Daoy (cell line): ENCODE measurements at places on chromosomes 1 and 21. TPM values are rescaled to one million over a fixed set of nuclear protein-coding genes. Genes with fewer than 3 reads are reported as not detected.

DNA sequence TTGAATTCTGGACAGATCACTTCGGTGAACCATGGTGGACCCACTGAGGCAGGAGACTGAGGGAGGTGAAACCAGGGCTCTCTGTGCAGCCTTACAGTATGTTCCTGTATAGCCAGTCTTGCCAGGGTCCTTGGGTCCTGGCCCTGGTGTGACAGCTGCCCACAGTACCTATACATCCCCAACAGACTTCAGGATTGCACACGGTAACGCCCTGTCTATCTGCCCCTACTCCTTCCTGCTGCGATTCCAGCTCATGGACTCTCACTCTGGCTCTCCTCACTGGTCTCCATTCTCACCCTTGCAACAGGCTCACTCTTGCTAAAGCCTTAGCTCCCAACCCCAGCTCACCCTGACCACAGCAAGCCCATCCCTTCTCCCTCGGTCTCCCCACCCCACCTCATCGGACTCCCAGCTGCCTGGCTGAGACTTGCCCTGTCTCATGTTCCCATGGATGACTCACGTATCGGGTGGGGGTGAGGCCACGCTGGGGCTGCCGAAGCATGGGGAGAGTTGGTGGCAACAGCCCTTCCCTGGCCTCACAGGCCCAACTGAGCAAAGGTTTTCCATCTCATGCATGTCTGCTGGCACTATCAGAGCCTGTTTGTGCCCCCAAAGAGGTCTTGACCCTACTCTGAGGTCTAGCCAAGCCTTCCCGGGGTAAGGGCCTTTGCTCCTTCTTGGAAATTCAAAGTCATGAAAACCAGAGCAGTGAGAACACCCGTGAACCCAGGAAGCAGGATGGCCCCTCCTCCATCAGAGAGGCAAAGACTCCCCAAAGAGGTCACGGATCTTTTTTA is 7.1 kb downstream of the PHLDA3 start:
- DNase-seq = peak; percentile 98

GRCh38 chr1:11541956-11542355 is 63.0 kb downstream of the DISP3 start:
- no peak for DNase-seq

DNA sequence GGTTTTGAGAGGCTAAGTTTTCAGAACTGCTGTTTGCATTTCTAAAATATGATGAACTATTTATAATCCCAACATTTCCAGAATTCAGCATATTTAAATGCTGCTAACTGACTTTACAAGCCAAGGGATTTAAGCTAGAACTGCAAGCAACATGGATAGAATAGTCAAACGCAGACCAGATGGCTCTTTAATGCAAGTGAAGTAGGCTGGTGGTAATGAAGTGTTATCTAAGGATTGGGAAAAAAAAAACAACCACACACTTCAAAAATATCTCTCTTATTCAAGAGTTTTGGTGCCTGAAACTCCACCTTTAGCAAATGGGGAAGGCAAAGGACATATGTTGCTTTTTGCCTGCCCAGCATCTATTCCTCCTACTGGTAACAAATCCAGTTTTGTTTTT is 20.9 kb upstream of the SSX2IP start:
- no peak for DNase-seq

The SPOCD1 gene
- total RNA-seq = 86.6 and 92.7 TPM in 2 replicates

DNA sequence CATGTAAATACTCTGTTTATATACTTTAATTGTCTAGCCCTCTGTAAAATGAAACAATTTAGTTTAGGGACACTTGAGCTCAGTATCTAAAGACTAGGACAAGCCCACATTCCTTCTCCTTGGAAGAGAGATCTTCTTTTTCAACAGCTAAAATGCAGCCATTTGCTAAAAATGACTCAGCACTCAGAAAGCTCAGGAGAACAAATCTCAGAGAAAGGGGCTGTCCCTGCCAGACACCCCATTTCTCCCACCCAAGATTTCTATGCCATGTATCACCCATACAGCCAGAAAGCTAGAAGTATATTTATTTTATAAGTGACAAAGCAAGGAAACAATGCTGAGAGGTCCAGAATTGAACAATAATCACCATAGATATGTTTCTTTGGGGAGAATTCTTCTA is 23.2 kb upstream of the PRDX6 start:
- no peak for DNase-seq

- DNase-seq = no peak
These were observed 17.8 kb upstream of the SLAMF6 start for GRCh38 chr1:160540859-160541233.

GRCh38 chr21:36728371-36729111 is 29.6 kb downstream of the SIM2 start:
- no peak for DNase-seq
